M059J (cell line): ENCODE measurements at places on chromosomes 7 and 10. TPM values are rescaled to one million over a fixed set of nuclear protein-coding genes. Genes with fewer than 3 reads are reported as not detected.

The CFAP58 gene
- total RNA-seq: 1.0 and 2.9 TPM in 2 replicates

The RELN gene
- 1.0 and 1.6 TPM in 2 replicates for total RNA-seq

The SLC26A4 gene
- total RNA-seq: 0.84 and 1.6 TPM in 2 replicates

The PGAM2 gene
- 1.2 TPM in 2 replicates for total RNA-seq
